Activated T-helper 17 cell treated with anti-CD3 and anti-CD28 coated beads, Interleukin-2, amount 50 U/mL, for 72 hours (primary cell): ENCODE measurements at places on chromosomes 13 and 19. TPM values are rescaled to one million over a fixed set of nuclear protein-coding genes. Genes with fewer than 3 reads are reported as not detected.

GAPDHS gene
- not detected for total RNA-seq

DNA sequence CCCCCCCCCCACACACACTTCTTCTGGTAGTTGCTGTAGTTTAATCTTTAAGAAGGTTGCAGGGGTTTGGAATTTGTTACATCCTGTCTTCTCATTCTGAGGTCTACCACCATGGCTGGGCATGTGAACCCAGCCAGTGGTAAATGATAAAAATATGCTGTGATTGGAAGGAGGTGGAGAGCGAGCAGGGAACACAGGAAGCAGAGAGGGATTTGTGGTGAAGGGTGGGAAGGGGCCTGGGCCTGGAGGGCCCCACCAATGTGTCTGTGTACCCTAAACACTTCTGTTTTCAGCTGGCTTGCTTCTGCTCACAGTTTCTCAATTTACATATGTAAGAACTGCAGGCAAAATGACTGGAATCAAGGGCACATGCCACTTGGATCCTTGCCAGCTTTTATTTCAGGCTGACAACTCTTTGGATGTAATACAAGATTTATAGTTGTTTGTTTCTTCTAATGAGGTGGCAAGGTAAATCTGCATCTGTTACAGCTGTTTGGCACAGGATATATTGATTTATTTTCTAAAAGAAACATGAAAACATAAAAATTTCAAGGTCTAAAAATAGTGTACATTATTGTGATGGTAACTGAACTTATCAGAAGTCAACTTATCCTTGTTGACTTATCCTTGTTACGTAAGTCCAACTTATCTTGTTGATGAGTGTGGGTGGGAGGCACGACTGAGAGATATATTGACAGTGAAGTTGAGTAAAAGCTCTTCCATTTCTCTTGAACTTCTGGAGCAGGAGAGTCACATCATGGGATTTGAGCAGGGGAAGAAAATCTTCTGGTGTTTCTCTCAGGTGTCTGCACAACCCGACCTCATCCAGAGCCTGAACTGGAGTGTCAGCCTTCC, 313.2 kb downstream of the SHISA2 start:
- ATAC-seq = no peak

DNA sequence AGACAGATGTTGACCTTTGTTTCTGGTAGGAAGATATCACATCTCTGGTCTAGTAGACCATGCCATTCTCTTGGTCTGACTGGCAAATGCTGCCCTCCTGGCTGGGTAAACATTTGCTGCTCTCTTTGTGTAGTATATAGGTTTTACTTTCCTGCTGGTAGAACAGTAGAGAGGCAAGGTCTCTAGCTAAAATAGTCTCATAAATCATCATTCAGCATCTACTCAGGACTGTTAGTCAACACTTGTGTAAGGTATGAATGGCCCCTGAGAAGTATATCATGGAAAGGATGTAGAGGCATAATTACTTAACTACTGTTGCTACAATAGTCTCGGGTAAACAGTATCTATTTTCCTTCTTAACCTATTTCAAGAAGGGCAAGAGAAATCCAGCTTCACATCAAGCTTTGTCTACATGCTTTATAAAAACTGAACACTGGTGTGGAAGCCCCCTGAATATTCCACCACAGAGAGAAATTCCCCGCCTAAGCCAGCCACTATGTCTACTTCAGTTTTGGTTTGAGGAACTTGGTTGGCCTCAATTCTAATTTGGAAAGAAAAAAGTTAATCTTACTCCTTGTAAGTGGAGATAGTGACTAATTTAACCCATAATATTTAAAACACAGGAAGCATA, 18.4 kb upstream of the MYCBP2 start:
- peak; percentile 87 for ATAC-seq

DNA sequence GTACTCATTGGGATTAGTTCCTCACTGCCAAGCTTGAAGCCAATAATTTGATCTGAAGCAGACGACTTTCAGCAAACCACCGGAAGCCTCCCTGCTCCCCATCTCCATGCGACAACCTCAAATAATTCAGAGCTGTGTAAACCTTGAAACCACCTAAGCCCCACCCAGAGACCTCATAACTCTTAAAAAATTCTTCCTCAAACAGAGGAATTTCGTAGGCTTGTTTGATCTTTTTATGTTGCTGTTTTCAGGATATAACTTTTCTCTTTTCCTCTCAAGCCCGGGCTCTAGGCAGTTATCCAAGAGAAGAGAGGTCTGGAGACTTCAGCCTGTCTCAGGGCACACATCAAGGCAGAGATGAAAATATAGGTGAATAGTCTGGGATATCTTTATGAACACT, 311.6 kb downstream of the KCNRG start:
- no peak for ATAC-seq

DNA sequence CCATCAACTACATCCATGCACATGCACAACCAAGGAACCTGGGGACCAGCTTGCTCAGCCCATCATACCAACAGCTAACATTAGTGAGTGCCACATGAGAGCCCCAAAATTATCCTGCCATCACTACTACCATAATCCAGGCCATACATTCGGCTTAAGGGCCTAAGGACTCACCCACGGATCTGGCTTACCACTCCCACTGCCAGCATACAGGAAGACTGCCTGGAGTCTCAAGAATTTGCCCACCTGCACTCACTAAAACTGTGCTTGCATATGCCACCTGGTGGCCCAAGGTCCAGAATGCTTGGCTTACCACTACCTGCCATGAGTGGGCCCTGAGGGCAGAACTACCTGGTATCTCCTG, 1562.9 kb upstream of the PRR20A start:
- no peak for ATAC-seq

PNMA8B gene
- total RNA-seq = not detected

- no peak for ATAC-seq
Measured at GRCh38 chr13:93872376-93872775, 607.1 kb downstream of the DCT start.

DNA sequence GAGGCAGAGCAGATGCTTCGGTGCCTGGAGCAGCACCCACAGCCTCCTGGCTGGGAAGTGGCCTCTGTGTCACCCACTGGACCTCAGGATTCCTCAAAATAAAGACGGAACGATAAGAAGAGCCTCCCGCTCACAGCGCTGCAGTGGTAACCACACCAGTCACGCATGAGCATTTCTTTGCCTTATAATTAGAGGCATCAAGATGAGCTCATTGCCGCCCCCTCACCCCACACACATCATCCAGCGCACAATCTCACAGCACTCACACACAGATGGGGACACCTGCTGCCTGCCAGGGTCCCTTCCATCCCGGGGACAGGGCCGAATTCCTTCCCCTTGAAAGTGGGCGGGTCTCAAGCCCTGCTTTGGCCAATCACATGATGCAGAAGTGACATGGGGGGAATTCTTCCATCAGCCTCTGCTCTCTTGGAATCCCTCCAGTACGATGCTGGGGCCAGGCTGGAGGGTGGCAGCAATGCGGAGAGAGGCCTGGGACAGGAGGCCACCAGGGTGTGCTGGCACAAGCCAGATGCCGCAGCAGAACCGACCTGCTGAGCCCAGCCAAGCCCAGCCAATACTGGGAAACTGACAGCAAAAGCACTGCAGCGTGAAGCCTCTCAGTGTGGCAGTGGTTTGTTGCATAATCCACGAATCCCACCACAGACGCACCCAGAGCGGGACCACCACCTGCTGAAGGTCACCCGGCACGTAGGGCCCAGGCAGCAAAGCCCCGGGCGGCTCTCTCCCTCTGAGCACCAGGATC, 16.0 kb downstream of the PIP5K1C start:
- no peak for ATAC-seq
